ENCODE measurements at places on chromosomes 11 and 22.

DNA sequence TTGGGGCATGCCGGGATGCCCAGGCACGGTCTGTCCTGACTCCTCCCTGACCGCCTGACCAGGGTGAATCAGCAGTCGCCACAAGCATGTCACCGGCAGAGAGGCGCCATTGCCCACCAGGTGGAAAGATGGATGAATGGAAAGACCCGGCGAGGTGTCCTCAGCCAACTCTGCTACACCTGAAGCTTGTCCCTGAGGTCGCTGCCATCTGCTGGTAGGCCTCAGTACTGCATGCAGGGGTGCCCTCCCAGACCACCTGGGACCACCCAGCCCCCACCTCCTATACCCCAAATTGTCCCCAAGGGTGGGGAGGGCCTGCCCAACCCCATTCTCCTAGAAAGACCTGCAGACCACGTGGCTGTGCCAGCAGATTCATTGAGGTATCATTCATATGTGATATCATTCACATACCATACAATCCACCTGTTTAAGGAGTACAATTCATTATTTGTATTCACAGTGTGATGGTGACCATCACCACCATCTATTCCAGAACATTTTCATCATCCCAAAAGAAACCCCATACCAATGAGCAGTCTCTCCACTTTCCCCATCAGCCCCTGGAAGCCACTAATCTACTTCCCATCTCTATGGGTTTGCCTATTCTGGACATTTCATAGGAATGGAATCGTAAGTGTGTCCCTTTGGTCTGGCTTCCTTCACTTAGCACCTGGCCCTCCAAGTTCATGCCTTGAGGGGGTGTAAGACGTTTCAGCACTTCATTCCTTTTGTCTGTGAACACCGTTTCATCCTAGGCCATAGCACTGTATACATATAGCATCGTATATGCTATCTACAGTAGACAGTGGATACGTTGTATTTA, 17.5 kb downstream of the FGF3 start:
- no peak for DNase-seq

DNA sequence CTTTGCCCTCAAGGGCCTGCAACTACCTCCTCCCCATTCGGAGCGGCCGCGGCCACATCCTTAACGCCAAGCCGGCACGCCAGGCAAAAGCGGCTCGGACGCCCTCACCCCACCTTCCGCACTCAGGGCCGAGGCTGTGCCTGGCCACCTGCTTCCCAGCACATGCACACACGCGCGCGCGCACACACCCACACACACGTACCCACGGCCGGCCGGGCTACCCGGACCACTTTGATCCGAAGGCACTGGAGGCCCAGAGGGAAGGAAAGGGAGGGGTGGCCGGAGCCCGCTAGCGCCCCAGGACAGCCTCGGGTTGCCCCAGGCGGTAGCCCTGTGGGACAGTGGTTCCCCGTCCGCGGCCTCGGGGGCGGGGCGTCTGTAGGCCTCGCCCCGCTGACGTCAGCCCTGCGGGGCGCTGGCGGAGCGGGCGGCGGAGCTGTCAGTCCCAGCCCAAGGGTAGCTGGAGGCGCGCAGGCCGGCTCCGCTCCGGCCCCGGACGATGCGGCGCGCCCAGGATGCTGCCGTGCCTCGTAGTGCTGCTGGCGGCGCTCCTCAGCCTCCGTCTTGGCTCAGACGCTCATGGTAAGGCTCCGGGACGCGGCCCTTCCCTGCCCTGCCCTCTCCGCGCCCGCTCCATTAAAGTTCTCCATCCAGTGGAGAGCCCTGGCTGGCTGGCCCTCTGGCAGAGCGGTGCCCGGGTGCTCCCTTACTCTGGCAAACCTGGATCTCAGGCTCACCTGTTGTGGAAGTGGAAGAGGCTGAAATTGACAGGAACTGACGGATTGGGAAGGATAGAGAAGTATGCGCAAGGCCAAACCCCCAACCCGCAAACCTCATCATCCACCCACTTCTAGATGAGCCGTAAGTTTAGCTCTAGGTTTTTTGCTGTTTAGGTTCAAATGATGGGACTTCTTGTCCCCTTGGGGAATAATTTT, at the start of gene IL10RA:
IL10RA (plus strand) TSS at position 442 of the 935 bp plus-strand sequence; CDS start at position 516, 74 bp downstream.
- peak; percentile 53 for DNase-seq

GRCh38 chr22:29309332-29310064, 3.0 kb downstream of the GAS2L1 start:
- no peak for DNase-seq

DNA sequence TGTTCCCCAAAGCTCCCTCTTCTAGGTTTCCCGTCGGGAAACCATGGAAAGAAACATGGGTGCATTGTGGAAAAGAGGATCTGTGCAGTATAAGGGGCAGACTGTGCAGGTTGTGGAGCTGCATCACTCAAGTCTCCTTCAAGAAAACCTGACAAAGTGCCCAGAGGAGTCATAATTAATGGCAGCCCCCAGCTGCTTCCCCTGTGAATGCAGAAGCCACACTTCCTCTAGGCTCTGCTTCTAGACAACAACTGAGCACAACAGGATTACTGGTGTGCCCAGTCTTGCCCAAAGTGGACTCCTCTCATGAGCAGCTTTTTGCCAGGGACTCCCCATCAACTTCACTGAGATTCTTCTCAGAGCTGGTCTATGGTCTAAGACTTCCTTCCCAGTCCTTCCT, 42.6 kb upstream of the SCUBE2 start:
- DNase-seq, result no peak

GRCh38 chr11:74775762-74776161, 27.1 kb downstream of the RNF169 start:
- no peak for DNase-seq

GRCh38 chr11:35617687-35618496, at the start of gene FJX1:
Gene FJX1, plus strand, starts transcription at chr11:35618460. Its CDS starts 177 bp downstream, at chr11:35618637.
- no peak for DNase-seq

DNA sequence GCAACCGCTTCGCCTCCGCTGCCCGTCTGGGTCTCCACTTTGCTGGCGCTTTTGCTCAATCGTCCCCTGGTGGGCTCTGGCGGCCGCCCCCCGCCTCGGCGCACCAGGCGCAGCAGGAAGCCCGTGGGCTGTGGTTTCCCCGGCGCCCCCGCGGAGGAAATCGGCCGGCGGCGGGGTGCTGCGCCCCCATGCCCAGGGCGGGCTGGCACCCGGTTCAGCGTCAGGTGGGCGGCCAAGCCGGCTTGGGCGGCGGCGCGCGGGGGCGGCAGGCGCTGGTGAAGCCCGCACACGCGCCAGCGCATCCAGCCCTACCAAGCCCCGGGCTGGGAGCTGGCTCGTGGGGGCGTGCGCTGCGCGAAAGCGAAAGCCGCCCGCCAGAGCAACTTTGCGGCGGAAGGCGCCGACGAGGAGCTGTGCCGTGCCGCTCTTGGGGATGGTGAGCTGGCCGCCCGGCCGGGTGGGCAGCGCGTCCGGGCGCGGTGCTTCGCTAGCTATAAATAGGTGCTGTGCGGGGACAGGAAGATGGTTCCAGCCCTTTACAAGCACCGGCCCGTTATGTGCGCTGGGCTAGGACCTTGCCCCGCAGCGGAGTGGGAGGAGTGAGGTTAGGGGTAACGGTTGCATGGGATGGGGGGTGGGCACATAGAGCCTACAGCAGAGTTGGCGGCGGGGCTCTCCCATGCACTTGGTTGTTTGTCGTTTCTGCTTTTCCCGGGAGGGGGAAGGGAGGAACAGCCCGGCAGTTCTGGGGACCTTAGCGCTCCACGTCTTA, 25.0 kb upstream of the SUSD2 start:
- peak; percentile 77 for DNase-seq

DNA sequence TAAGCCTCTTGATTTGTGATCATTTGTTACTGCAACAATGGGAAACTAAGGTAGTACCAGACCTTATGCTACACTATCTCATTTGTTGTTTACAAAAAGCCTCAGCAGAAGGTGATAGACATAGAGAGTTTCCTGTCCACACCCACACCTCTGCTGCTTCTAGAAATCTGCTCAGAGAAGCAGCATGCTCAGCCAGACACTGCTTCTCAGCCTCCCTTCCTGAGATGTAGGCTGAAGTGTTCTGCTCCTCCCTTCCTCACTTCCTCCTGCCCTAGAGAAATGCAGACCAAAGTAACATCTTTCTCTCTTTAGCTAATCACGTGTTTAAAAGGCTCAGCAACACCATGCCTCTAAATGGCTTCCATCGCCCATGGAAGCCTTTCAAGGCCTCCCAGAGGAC, 88.4 kb downstream of the SLC1A2 start:
- DNase-seq, result no peak

- DNase-seq, result no peak
Measured at GRCh38 chr11:10676919-10677318, 16.6 kb downstream of the IRAG1 start.
